ENCODE measurements at places on chromosomes 7 and 10.

GRCh38 chr10:97050956-97051496, 134.7 kb downstream of the SLIT1 start:
- DNase-seq, result no peak

DNA sequence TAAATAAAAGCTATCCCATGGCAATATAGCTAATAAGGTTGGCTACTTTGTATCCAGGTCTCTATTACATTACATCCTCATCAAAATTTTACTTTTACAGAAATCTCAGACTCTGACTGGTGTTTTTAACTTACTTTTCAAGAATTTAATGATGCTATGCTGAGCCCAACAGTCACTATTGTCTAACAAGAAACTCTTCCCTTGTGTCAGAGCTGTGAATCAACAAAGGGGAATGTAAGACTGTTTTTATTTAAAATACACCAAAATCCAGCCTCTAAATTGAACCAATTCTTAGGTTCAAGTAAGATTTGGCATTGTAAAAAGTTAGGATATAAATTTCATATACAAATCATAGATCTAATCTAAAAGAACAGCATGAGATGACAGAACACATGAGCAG, 7.0 kb downstream of the RTKN2 start:
- DNase-seq, result no peak

DNA sequence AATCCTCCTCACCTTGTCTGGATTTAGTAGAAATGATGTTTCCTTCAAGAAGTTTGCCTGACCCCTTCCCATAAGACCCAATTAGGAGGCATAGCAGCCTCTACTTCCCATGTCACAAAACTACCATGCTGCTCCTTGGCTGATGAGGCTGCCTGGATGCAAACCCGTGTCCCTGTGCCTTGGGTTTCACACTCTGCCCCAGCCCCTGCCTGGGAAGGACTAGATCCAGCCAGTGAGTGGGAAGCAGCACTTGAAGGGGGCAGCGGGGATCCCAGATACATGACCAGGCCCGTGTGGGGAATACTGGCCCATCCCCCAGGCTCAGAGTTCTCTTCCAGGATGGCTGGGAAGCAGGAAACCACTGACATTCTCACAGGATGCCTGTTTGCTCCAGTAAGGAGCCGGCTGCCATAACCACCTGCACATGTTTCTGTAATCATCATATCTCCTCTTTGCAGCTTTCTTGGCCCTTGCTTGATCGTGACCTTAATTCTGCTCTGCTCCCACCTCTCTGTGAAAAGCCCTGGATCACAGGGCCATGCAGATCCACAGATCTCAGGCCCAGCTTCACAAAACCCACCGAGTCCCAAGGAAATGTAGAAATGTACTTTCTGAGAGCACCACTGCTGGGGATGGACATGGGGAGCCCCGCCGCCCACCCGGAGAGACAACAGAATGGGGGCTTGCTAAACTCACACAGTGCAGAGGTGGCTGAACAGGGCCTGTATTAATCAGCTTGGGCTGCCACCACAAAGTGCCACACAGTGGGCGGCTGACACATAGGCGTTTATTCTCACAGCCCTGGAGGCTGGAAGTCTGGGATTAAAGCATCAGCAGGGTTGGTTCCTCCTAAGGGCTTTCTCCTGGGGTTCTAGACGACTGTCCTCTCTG, 287.8 kb upstream of the IGFBP3 start:
- no peak for DNase-seq

- no peak for DNase-seq
These were observed 197.0 kb downstream of the ZNF438 start for GRCh38 chr10:30834651-30835050.

- DNase-seq, result no peak
These were observed 11.8 kb upstream of the GALNT17 start for GRCh38 chr7:71120096-71120495.

DNA sequence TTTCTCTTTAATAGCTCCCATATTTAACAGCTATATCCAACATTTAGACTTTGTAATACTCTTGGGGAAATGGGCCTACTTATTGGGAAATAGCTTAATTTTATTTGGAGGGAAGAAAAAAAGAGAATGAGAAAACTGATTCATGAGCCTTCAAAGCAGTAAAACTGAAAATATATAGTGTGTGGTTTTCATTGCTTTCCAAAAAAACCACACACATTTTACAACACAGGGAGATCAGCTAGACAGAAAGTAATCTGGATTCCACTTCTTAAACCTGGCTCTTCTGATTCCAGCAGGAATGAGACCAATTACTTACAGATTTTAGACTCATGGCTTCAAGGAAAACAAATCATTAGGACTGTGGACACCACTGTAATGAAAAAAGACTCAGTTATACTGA, 48.7 kb downstream of the CH25H start:
- no peak for DNase-seq

Data from putamen (tissue), 1 donor.